Esophagus squamous epithelium (tissue), 5 donors: ENCODE measurements at places on chromosomes 3 and 15. TPM values are rescaled to one million over a fixed set of nuclear protein-coding genes. Genes with fewer than 3 reads are reported as not detected.

RASGRP1 gene
- 16.0 TPM for total RNA-seq

TMEM207 gene
- total RNA-seq, result not detected

SHF gene
- total RNA-seq, result 1.9 TPM

GOLGA6A gene
- total RNA-seq, result not detected

DNA sequence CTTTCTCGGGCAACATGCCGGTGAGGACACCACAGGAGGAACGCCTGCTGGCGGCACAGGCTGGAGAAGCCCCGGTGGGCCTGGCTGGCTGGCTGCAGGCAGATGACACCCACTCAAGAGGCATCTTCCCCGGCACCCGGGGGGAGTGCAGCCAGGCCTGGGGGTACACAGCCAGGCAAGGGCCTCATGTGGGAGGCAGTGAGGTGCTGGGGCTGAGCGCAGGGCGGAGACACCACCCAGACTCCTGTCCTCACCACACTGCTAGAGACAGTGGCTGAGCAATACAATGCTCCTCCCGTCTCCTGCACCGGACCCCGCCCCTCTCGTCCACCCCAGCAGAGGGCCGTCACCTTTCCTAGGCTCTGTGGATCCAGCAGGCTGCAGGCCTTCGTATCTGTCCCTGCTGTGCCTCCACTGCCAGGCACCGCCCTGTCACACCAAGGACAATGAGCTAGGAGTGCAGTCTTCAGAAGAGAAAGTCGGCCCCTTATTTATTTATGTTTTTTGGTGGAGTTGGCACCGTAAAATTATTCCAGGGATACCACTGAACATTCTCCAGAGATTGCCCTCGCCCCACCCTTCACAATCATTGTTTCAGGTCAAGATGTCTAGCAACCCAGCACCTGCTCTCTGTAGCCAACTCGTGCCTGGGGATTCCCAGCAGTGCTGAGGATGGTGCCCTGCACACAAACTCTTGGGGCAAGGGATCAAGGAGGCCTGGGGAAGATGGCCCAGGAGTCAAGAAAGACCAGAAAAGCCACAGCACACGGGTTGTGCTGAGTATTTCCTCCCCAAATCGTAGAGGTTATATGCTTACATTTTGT, 129.1 kb downstream of the ATP10A start:
- DNase-seq, result no peak

GRCh38 chr3:71784914-71785531, at the start of gene PROK2:
PROK2 (minus strand) TSS chr3:71785148; CDS start chr3:71785052, 96 bp downstream.
- no peak for DNase-seq

DNA sequence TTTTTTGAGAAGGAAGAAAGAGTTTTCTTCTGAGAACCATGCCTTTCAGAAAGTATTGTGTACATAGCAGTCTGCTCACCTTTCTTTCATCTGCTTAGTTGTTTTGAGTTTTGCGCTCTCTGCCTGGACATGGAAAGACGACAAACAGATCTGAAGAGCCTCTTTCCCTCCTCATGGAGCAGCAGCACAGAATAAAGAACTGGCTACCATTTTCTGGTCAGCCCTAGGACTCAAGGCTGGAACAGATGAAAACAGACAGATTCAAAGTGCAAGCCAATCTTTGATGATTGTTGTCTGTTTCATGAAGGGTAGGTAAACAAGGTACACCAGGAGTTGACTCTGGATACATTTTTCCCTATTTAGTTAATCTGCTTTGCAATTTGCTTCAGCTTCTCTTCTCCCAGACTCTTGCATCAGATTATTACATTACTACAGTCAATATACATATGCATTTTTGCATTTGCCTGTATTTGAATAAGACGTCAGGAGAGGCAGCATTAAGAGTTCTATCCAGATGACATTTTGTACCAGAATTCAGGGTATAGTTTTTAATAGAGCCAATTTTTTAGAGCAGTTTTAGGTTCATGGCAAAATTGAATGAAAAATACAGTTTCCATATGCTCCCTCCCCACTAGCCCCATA, 34.7 kb upstream of the MINAR1 start:
- DNase-seq, result no peak

GRCh38 chr15:92749216-92749615, 93.6 kb upstream of the FAM174B start:
- DNase-seq, result no peak
